ENCODE measurements at places on chromosomes 6 and 20. TPM values are rescaled to one million over a fixed set of nuclear protein-coding genes. Genes with fewer than 3 reads are reported as not detected.

GRCh38 chr6:112781241-112781640, 434.1 kb downstream of the RFPL4B start:
- H3K4me3 ChIP-seq, result no peak overlapping the region
- H3K4me1 ChIP-seq, result no peaks in the 10 kb centered on the region
- no peaks in the 10 kb centered on the region for H3K36me3 ChIP-seq
- H3K27ac ChIP-seq, result no peak overlapping the region
- no peak for DNase-seq

Gene RAB44
- total RNA-seq, result 0.05 TPM

DNA sequence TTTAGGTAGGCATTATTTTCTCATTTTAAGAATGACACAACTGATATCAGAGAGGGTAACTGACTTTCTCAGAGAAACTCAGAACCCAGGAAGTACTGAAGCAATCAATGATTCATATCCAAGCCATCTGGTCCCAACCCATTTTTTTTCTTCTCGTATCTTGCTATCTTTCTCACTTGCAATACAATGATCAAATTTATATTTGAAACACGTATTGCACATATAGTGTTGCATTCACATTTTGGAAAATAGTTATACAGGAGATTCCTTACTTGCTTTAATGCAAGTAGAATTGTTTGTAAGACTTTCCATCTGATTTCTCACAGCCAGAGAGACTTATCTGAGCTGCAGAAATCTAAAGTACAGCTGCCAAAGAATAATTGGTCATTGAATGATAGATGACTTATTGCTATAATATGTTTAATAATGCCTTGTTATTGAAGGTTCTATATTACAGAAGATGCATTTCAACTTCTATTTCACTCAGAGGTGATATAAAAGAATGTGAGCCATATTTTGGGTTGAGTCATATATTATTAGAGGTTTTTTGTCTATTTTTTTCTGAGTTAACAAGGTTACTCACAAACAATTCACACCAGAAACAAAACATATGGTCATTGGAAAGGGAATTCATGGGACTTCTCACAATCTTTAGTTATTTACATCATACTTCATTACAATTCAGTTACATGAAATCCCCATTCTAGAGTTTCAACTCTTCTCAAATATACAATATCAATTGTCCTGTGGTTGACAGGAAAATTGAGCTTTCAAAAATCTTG, 337.5 kb upstream of the CITED2 start:
- H3K27ac ChIP-seq, result no peak overlapping the region
- no peak for DNase-seq
- peaks cover 24% of the 10 kb centered on the region for H3K4me1 ChIP-seq
- no peak overlapping the region for H3K4me3 ChIP-seq

DNA sequence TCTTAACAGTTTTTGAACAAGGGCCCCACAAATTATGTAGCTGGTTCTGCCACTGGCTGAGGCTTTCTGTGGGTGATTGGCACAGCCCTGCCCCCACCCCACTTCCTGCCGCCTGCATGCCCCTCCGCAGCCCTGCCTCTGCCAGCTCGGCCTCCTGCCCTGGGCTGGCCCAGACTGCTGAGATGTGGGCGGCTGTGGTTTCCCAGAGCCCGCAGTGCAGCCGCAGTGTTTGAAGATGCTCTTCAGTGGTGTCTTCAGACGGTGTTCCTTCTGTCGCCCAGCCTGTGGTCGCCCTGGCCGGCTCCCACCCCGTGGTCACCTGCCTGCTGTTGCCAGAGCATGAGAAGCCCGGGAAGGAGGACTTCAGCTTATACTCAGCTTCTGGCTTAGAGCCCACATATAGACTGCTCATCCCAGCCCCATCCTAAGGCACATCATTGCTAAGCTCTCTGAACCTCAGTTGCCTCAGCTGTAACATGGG, 154.3 kb downstream of the VEGFA start:
- no peak overlapping the region for H3K27ac ChIP-seq
- no peaks in the 10 kb centered on the region for H3K36me3 ChIP-seq
- no peak overlapping the region for H3K4me3 ChIP-seq
- peak; percentile 14 for DNase-seq

- H3K27me3 ChIP-seq, result peaks cover 38% of the 10 kb centered on the region
- DNase-seq, result no peak
- H3K36me3 ChIP-seq, result no peaks in the 10 kb centered on the region
- H3K4me1 ChIP-seq, result no peaks in the 10 kb centered on the region
These were observed 8.2 kb upstream of the LKAAEAR1 start for GRCh38 chr20:64092258-64093012.

DNA sequence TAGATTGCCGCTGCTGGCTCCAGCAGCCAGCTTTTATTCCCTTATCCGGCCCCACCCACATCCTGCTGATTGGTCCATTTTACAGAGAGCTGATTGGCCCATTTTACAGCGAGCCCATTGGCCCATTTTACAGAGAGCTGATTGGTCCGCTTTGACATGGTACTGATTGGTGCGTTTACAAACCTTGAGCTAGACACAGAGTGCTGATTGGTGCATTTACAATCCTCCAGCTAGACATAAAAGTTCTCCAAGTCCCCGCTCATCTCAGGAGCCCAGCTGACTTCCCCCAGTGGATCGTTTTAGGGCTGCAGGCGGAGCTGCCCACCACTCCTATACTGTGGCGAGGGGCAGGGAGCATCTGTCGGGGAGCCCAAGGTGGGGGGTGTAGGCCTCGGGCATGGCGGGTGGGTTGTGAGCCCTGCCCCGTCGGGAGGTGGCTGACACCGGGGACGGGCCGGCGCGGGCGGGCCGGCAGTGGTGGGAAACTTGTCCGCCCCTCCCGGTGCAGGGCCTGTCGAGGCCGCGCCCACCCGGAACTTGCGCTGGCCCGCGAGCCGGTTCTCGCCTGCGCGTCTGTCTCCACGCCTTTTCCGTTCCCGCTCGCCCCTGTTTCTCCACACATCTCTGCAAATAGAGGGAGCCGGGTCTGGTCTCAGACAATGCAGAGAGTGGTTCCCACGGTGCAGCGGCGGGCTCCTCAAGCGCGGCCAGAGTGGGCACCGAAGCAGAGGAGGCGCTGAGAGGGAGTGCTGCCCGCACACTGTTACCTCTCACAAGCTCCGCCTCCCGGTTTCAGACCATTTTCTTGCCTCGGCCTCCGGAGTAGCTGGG, 86.1 kb upstream of the STMND1 start:
- peak overlapping the region; percentile 66 for H3K4me3 ChIP-seq
- H3K36me3 ChIP-seq, result no peaks in the 10 kb centered on the region
- no peak overlapping the region for H3K27ac ChIP-seq

Gene CALHM4
- not detected for total RNA-seq

DNA sequence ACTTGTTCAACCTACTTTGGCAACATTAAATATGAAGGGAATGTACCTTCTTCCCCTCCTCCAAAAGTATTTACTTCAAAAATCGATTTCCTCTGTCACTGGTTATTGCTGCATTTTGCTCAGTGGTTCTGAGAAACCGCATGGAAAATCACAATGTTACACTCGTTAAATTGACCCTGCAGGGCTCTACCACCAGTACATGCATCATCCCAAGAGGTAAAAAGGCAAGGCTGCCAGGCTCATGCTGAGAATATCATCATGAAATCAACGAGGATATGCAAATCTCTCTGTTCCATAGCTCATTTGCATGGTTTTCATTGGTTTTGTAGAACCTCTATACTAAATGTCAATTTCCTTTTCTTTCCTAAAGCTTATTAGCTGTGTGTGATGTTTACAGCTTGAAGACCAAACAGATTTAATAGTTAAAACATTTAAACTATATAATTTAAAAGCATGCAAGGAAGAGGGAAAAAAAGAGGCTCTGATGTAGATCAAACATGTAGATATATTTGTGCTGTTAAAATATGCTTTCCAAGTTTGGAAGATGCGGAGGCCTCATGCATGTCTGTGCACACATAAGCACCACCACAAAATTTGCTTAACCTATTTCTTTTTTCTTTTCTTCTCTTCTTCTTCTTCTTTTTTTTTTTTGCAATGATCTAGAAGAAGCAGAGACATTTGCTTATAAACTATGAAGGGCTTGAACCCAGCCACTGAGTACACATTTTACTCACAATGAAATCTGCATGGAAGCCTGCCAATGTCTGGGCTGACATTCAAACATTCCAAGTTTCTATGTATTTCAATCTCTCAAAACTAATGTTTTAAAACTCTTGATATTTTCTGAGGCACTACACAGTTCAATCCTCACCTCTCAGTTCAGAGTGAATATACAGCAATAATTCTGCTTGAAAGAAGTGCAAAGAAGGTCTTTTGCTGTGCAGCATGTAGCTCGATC, 194.0 kb downstream of the GMPR start:
- no peaks in the 10 kb centered on the region for H3K36me3 ChIP-seq
- no peak overlapping the region for H3K27ac ChIP-seq
- H3K4me1 ChIP-seq, result peaks cover 42% of the 10 kb centered on the region
- H3K27me3 ChIP-seq, result no peaks in the 10 kb centered on the region
- no peak overlapping the region for H3K4me3 ChIP-seq

- H3K4me1 ChIP-seq, result peaks cover 38% of the 10 kb centered on the region
- DNase-seq, result no peak
- peaks cover 12% of the 10 kb centered on the region for H3K27me3 ChIP-seq
These were observed 15.9 kb downstream of the LEMD2 start for GRCh38 chr6:33772902-33773472.

DNA sequence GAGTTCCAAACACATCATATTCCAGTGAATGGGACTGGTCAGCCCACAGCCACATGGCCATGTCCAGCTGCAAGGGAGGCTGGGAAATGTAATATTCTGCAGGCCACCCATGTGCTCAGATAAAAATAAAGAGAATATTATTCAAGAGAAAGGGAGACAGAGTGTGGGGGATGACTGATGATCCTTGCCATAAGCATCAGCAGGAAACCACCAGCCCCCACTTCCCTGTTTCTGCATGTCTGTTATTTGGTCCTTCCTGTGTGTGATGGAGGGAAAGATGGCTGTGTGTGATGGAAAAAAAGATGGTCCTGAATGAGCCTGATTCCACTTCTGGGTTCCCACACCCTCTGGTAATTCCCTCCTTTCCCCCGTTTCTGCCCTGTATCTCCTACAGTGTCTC, 13.1 kb upstream of the RSPO4 start:
- H3K27me3 ChIP-seq, result peaks cover 47% of the 10 kb centered on the region
- DNase-seq, result no peak
- no peak overlapping the region for H3K27ac ChIP-seq

DNA sequence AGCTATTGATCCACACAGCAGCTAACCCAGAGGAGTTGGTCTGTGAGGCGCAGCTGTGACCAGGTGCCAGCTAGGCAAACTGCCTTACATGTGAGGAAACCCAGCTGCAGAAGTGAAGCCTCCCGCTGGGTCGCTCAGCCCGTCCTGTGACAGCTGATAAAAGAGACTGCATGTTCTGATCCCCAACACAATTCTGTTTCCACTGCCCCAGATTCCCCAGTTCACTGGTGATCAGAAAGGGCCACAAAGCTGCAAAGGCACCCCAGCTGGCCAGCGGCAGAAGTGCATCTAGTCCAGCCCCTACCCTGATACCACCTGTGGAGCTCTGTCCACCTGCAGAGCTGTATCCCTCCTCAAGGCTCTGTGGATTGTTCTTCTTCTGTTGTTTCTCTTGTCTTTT, 64.5 kb downstream of the CTNNBL1 start:
- H3K4me1 ChIP-seq, result peaks cover 17% of the 10 kb centered on the region
- H3K27me3 ChIP-seq, result no peaks in the 10 kb centered on the region
- H3K36me3 ChIP-seq, result peaks cover 26% of the 10 kb centered on the region
- H3K27ac ChIP-seq, result no peak overlapping the region

DNA sequence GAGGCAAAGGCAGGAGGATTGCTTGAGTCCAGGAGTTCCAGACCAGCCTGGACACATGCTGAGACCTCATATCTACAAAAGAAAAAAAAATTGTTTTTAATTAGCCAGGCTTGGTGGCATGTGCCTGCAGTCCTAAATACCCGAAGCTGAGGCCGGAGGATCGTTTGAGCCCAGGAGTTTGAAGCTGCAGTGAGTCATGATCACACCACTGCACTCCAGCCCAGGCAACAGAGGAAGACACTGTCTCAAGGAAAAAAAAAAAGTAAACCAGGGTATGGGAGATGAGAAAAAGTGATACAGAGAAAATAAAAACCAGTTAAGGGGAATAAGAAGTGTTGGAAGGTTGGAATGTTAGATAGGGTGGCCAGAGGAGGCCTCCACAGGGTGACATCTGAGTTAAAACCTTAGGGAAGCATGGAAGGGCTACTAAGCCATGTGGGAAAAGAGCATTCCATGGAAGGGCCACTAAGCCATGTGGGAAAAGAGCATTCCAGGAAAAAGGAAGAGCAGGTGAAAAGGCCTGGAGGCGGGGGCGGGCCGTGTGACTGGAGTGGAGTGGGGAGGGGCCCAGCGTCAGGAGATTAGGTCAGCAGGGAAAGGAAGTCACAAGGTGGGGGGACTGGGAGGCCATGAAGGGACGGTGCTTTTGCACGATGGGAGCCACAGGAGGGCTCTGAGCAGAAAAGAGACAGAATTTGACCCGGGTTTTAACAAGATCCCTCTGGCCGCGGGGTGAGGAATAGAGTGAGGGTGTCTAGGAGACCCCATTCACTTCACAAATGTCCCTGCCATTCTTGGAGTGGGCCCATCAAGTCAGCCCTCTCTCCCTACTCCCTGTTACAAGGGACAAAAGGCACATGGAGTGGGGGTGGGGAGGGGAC, 18.3 kb downstream of the CPNE5 start:
- H3K4me1 ChIP-seq, result peaks cover 51% of the 10 kb centered on the region
- no peak overlapping the region for H3K4me3 ChIP-seq
- DNase-seq, result no peak
- H3K27me3 ChIP-seq, result no peaks in the 10 kb centered on the region
- no peaks in the 10 kb centered on the region for H3K36me3 ChIP-seq
- H3K27ac ChIP-seq, result no peak overlapping the region

- H3K36me3 ChIP-seq, result no peaks in the 10 kb centered on the region
- H3K27ac ChIP-seq, result no peak overlapping the region
- no peaks in the 10 kb centered on the region for H3K27me3 ChIP-seq
- no peaks in the 10 kb centered on the region for H3K4me1 ChIP-seq
- no peak overlapping the region for H3K4me3 ChIP-seq
These were observed 7.4 kb upstream of the IFT52 start for GRCh38 chr20:43583133-43583864.

DNA sequence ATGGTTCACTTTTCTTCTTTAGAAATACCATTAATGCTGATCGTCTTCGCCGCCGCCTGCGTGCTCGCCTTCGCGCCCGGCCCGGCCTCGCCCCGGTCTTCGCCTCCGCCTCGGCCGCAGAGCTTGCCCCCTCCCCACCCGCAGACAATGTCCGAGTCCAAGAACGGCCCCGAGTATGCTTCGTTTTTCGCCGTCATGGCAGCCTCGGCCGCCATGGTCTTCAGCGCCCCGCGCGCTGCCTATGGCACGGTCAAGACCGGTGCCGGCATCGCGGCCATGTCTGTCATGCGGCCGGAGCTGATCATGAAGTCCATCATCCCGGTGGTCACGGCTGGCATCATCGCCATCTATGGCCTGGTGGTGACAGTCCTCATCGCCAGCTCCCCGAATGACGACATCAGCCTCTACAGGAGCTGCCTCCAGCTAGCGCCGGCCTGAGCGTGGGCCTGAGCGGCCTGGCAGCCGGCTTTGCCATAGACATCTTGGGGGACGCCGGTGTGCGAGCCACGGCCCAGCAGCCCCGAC, 4.8 kb upstream of the PRPH2 start:
- peak; percentile 28 for DNase-seq
- peaks cover 17% of the 10 kb centered on the region for H3K4me1 ChIP-seq
- peak overlapping the region; percentile 72 for H3K4me3 ChIP-seq
- no peaks in the 10 kb centered on the region for H3K27me3 ChIP-seq
- peak overlapping the region; percentile 86 for H3K27ac ChIP-seq
- H3K36me3 ChIP-seq, result no peaks in the 10 kb centered on the region
